NCI-H446 treated with DMSO at 0.1 percent for 48 hours (cell line): ENCODE measurements at places on chromosomes 12 and 14.

- DNase-seq: no peak
These were observed 53.1 kb downstream of the CCNK start for GRCh38 chr14:99534333-99534732.

DNA sequence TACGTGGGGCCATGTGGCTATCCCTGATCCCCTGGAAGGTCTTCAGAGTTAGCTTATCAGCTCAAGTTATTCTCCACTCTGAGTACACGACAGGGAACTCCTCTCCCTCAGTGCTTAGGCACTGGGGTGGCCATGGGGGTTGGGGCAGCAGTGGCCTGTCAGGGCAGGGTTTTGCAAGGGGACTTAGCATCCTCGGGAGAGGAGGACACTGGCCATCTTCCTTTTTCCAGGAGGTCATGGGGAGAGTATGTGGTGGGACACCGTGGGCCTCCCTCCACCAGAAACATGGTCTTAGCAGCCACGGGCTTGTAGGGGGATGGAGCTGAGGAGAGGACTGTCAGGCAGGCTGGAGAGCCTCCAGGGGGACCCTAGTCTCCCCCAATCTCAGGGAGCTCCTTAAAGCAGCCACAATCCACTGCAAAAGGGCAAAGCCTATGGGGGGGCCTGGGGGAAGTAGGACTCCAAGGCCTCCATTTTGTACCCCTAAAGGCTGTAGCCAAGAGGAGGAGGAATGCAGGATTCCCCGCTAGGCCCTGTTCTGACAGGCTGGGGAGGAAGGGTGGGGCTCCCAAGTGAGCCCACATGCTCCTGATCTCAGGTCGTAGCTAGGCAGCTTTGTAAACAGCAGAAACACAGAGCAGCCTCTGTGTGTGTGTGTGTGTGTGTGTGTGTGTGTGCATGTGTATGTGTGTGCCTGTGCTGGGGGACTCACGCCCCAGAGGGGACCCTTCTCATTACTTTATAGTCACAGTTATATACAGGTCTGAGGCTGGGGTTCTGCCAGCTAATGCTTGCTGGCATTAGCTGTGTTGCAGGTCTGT, 36.6 kb downstream of the KRT80 start:
- no peak for DNase-seq

DNA sequence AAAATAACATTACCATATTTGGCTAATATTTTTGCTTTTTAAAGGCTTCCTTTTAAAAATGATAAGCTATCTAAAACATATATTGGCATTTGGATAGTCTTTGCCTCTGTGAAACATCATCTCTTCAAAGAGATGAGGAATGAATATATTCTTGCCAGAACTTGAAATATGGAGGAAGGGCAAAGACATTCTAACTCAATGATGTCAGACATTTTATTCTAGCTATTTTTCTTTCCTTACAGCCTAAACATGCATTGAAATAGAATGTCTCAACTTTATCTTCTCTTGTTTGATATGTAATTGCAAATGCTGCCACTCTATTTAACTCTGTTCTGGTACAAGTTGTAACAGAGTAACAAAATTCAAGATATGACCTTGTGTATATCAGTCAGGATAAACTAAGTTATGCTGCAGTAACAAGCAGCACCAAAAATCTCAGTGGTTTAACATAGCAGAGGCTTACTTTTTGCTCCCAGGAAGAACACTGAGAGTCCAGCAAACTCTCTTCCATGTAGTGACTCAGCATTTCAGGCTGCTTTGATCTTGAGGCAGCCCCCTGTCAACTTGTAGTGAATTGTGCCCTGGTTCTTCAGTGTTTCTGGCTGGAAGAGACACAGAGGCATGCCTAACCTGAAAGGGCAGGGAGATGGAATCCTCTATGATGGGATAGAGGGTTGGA, 11.0 kb downstream of the IRAK3 start:
- no peak for DNase-seq

- DNase-seq: no peak
These were observed 27.6 kb upstream of the SEL1L start for GRCh38 chr14:81561084-81561775.

GRCh38 chr14:44657696-44658388, 150.8 kb upstream of the FSCB start:
- peak; percentile 72 for DNase-seq
